T-helper 9 cell (primary cell): ENCODE measurements at places on chromosomes 1 and 21.

DNA sequence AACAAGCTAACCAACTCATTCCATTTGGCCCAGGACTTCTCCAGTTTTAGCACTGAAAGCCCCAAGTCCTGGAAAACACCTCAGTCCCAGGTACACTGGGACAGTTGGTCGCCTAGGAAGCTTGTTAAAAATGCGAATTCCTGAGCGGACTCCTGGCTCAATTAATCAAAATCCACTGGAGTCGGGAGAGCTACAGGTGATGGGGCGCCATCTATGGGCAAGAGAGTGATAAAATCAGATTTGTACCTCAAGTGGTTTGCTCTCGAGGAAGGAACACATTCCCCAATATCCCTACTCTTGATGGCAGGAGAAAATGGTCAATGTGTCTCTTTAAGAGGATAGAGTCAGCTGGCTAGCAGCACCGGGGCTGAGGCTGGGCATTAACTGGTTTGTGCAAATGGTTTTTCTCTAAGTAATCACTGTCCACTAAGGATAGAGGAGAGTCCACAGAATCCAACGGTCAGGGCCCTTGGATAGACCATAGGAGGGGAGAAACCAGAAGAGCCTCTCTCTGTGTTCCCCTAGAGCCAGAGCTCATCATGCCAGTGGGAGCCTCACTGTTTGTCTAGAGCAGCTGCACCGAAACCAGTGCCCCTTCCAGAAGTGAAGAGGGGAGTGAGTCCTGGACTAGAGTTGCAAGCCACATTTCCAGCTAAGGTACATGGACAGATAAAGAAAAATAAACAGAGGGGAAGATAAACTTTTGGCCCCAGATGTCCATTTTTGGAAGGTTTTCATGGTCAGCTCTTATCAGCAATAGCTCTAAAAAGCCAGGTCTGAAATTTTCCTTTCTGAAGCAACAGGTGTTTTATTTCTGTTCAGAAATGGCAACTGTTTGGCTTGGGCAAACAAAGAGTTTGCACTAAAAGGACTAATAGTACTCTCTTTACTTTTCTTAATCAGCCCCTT, 148.5 kb downstream of the TENT5C start:
- DNase-seq, result peak; percentile 40

GRCh38 chr1:143611159-143611558, 360.6 kb downstream of the FAM72C start:
- DNase-seq, result no peak

DNA sequence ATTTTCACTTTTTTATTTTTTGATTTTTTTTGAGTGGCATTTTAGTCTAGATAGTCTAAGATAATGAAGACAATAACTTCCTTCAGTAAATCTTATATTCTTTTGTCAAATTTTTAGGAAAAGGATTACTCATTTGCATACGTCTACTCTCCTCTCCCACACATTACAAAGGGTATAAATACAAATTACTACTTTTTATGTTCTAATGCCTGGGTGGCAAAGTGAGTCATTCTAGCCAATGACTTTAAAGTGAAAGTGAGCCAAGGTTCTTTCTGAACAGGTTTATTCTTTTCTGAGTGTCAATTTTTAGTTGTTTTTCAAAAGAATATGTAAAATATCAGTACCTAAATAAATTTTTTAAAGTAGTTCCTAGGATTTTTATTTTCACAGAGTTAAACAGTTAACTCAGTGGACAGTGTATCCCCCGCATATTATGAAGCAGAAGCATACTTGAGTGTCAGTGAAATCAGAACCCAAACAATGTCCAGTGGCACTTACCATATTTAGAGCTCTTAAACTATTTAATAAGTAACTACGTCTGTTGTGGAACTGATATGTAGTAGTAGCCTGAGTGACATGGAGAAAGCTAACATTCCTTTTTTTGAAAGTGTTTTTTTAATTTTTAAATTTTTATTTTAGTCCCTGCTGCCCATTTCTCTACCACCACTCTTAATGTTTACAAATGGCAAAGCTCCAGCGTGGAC, 141.7 kb downstream of the PHTF1 start:
- DNase-seq, result no peak

- no peak for DNase-seq
These were observed 34.5 kb downstream of the TYW3 start for GRCh38 chr1:74767490-74767889.

DNA sequence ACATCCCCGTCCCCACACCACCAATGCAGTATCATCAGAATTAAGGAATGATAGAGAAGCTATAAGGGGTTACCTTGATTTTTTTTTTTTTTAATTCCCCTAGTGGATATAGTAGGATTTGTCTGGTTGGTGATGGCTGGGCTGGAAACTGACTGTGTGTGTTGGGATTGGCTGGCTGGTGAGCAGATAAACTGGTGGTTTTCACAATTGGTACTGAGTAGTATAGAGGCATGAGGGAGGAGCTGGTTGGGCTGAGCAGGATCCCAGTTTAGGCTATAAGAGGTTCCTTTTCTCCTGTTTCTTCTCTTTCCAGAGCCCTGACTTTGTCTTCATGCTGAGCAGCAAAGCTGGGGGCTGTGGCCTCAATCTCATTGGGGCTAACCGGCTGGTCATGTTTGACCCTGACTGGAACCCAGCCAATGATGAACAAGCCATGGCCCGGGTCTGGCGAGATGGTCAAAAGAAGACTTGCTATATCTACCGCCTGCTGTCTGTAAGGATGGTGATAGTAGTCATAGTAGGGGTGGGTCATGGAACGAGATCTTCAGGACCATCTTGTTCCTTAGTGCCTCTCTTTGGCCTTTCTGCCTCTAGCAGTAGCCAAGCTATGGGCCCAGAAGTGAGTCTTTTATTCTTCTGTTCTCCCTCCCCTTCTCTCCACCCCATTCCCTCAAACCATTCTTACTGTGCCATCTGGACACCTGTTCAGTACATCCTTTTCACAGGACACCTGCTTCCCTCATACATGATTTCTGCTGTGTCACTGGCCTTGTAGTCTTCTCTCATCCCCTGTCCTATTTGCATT, 26.9 kb downstream of the RAD54L start:
- DNase-seq, result no peak

DNA sequence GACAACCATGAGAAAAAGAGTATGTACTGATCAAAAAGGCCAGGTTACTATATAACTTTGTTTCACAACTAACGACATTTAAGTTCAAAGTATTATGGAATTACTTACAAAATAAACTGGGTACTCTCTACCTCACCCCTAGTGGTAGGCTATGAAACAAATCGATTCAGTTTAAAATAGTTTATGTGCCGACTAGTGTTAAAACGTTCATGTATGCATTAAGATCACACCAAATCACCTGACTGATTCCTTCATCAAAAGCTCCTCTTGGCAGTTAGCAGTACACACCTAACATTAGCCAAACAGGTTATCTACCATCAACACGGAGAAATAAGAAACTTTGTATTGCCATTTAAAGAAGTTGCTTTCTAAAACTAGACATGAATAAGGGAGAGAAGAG, 137.1 kb downstream of the AKT3 start:
- DNase-seq, result no peak
